ENCODE measurements at places on chromosomes 2 and 18.

DNA sequence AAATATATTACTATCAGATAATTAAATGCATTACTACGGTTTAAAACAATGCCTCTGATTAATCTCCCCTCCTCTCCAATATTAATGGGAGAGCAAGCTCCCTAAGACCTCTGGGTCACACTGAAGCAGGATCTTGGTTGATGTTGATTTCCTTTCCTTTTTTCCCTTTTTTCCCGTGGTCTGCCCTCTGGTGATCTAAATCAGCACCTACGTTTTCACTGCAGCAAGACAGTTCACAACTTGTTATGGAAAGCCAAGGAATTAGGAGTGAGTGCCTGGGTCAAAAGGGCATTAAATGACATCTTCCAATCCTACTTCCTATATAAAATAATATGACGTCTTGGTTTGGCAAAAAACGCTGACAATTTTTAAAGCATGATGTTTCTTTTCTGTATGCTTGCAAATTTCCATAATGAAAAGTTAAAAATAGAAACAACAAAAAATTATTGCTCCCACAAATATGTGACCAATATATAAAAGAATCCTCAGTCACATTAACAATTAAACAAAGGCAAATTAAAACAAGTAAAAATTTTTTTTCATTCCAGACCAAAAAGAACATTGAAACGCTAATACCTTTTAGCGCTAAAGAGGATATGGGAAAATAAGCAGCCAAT is 7.9 kb upstream of the CFAP36 start:
- DNase-seq: no peak

GRCh38 chr2:86512892-86513291 is 50.4 kb downstream of the CHMP3 start:
- no peak for DNase-seq

DNA sequence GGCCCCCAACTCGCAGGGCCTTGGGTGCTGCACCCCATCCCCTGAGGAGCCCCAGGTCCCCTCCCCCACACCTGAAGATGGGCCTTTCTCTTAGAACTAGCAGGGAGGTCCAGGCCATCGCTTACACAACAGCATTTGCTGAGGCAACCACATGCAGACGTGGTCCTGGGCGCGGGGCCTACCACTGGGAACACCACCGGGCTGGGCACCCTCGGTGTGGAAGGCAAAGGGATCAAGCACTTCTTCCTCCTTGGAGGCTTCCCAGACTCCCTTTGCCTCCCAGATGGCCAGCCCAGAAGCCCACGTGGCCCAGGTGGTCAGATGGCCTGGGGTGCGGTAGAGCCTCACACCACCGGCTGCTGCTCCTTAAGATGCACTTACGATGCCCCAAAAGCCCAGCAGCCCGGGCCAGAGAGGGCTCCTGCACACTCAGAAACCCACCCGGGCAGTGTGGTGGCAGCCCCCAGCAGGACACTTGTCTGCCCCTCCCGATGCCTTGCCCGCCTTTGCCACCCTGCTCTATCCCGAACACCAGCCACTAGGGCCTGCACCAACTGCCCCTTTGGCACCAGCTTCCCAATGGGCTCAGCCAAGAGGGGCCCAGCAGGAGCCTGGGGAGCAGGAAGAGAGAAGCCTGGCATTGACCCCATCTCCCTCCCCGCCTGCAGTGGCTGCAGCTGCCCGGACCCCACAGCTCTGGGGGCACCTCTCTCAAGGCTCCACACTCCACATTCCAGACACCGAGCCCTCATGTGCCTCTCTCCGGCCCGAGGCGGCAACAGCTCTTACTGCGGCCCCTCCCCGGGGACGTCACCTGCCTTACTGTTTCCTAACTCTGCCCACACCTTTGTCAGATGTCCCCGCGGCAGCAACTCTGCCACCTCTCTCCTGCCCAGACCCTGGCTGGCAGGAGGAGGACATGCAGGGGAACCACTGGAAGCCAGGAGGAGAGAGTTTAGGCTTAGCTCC is 13.9 kb upstream of the MLPH start:
- no peak for DNase-seq

DNA sequence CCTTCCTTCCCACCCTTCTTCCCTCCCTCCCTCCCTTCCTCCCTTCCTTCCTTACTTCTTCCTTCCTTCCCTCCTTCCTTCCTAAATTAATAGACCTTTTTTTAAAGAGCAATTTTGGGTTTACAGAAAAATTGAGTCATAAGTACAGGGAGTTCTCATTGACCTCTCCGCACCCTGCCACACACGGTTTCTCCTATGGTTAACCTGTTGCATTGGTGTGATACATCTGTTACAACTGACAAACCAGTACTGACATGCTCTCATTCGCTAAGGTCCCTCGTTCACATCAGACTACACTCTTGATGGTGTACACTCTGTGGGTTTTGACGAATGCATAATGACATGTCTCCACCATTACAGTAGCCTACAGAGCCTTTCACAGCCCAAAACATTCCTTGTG is 11.6 kb upstream of the SDC1 start:
- DNase-seq: no peak

- no peak for DNase-seq
Observed at GRCh38 chr2:238169708-238170251, 11.0 kb downstream of the ERFE start.
